ENCODE measurements at places on chromosomes 1 and 21. TPM values are rescaled to one million over a fixed set of nuclear protein-coding genes. Genes with fewer than 3 reads are reported as not detected.

ARID4B gene
- 71.5 TPM for total RNA-seq

DNA sequence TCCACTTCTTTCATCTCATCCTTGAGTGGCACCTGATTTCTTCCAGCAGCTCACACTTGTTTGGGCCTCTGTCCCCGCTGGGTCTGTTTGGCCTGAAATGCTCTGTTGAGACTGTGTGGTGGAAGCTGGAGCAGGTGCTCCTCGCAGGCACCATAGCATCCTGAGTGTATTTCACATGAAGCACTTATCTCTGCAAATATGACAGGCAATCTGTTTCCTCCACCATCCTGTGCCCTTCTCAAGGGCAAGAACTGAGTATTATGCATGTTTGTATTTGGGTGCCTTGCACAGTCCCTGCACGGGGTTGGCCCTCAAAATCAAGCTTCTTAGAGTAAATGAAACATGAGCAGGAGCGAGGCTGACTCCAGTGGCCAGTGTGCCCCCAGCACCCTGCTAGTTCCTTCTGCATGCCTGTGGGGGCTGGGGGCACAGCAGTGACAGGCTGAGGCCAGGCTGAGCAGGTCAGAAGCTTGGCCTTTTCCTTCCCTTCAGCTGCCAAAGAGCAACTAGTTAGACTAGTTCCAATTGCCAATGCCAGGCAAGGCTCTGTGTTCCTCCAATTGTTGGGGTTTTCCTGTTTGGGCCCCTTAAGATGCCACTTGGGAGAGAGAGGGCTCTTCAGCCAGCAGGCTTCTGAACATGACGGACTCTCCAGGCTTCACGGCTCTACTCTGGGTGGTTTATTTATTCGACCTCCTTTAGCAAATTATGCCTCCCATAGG is 129.6 kb upstream of the ATP1A1 start:
- H3K4me1 ChIP-seq: peaks cover 3% of the 10 kb centered on the region
- no peak overlapping the region for H3K4me3 ChIP-seq
- no peaks in the 10 kb centered on the region for H3K36me3 ChIP-seq
- H3K27ac ChIP-seq: no peak overlapping the region
- DNase-seq: no peak

GRCh38 chr1:202961220-202961880 is 3.2 kb upstream of the ADIPOR1 start:
- DNase-seq: no peak
- peaks cover 22% of the 10 kb centered on the region for H3K4me1 ChIP-seq
- no peak overlapping the region for H3K27ac ChIP-seq
- no peaks in the 10 kb centered on the region for H3K36me3 ChIP-seq
- H3K4me3 ChIP-seq: no peak overlapping the region

ILF2 gene
- total RNA-seq: 212 TPM

CCDC27 gene
- not detected for total RNA-seq

MROH7 gene
- 4.3 TPM for total RNA-seq

RIMKLA gene
- total RNA-seq: 0.31 TPM

LHX4 gene
- 0.59 TPM for total RNA-seq
